ENCODE measurements at places on chromosomes 1 and 21. TPM values are rescaled to one million over a fixed set of nuclear protein-coding genes. Genes with fewer than 3 reads are reported as not detected.

Gene PTAFR
- under 0.01 TPM for total RNA-seq

Gene SLC2A5
- total RNA-seq, result 0.83 TPM

Gene BEND5
- total RNA-seq, result 0.77 TPM

Gene GJA8
- total RNA-seq, result not detected

All from fibroblast of lung (primary cell).